ENCODE measurements at places on chromosomes 5 and 9.

GRCh38 chr9:79912318-79913070 is 340.7 kb downstream of the TLE4 start:
- no peak for DNase-seq

GRCh38 chr5:107805824-107806223 is 135.1 kb upstream of the EFNA5 start:
- no peak for DNase-seq

DNA sequence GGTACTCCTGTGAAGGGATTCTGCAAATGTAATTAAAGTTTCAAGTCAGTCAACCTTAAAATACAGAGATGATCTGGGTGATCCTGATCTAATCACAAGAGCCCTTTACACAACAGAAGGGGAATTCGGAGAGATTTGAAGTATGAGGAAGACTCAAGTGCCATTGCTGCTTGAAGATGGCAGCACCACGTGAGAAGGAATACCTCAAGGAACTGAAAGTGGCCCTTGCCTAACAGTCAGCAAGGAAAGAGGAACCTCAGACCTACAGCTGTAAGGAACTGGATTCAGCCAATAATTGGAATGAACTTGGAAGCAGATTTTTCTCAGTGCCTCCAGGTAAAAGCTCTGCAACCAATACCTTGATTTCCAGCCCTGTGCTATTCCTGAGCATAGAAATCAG is 87.4 kb downstream of the THBS4 start:
- no peak for DNase-seq

GRCh38 chr9:36392489-36392888 is 7.6 kb downstream of the RNF38 start:
- no peak for DNase-seq

GRCh38 chr5:141703133-141703561 is 21.1 kb upstream of the ARAP3 start:
- no peak for DNase-seq

DNA sequence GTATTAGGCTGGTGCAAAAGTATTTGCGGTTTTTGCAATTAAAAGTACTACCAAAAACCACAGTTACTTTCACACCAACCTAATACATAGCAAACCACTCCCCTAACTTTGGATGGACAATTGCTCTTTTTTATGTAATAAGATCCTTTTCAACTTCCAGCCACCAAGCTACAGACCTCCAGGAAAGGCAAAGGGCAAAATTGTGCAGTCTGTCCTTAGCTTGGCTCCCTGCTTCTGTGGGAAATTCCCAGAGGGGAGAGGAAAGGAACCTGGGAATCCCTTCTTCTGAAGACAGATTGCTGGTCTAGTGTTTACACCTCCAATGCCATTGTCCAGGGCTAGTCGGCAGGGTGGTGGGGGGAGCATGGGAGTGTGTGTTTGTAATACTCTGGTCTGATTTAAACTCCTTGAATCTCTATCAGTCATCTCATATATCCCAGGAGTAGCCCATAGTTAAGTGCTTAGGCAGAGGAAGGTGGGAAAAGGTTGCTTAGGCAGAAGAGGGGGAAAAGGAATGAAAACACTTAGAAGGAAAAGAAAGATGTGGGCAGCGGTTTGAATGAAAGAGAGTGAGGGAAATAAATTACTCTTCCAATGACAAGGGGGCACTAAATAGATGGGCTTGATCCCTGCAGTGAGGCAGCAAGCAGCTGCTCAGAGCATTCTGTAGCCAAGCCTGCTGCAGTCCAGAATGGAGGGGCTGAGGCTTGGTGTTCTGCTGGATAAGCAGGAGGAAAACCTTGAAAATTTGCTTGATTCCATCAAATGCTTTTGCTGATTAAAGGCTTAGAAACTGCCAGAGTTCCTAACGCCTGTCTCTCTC is 86.9 kb upstream of the MAP1B start:
- DNase-seq, result no peak

Measured in activated CD4-positive, alpha-beta T cell treated with anti-CD3 and anti-CD28 coated beads for 24 hours (primary cell).